ENCODE measurements at places on chromosomes 2 and 18.

DNA sequence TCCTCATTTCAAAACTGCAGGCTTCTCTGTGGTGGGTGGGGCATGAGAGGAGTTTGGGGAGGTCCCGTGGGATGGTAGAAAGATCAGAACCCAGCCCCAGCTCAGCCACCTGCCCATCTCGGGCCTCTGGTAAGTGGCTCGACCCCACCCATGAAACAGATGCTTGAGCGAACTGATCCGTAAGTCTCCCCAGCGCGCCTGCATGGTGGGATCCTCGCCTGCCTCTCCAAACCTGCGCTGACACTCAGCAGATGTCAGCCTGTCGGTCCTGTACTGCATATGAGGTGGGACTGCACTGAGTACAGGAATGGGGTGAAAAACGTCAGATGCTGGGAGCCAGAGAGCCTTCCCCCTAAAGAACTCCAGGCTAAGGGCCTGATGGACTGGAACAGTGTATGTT lies 15.9 kb upstream of the RPL31 start:
- DNase-seq, result no peak

DNA sequence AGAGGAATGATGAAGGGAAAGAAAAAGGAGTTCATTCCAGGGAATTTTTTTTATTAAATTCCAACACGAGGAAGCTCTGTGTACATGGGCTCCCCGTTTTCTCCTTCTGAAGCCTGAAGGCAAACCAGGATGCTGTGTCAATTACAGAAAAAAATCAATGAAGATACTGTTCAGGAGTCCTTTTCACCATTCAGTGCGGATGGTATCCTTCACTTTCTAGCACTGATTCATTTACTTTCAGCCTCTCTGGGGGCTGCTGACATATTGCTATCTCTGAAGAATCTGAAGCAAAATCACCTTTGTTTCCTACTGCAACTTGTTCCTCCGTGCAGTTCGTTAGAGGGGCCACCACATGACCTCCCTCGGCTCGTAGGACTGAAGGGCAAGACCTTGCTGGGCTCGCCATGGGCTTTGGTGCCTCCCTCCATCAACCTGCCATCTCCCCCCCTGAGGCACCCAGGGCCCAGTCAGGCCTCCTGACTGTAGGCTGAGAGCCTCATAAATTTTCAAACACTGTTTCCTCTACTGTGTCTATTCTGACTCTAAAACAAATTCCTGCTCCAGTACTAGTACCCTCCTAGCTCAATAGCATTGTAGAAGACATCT lies 25.5 kb upstream of the ST8SIA3 start:
- no peak for DNase-seq

- no peak for DNase-seq
Observed at GRCh38 chr2:212276813-212277212, 261.8 kb downstream of the ERBB4 start.

- DNase-seq, result no peak
Observed at GRCh38 chr2:177289824-177290628, 25.5 kb upstream of the NFE2L2 start.

GRCh38 chr18:52682260-52682659 lies 342.3 kb downstream of the DCC start:
- DNase-seq, result no peak

- DNase-seq, result no peak
Observed at GRCh38 chr2:69669666-69670065, 26.1 kb upstream of the AAK1 start.
